ENCODE measurements at places on chromosomes 4 and X.

- no peak for DNase-seq
Observed at GRCh38 chr4:183326853-183327252, 4.6 kb upstream of the CLDN24 start.

DNA sequence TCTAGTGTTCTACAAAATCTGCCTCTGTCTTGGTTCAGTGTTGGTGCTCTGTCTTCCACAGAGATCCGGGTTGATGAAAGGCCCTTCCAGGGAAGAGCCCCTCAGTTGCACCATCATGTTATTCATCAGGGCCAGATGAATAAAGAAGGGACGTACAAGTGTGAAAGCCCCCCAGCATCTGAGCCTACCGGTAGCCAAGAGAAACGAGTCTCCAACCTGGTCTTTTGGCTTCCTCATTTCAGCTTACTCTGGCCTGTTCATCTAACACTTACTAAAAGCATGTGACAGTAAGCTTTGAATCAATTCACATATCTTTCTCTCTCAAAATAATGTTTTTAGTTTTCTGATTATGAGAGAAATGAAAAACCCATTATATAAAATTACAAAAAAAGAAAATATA, 19.2 kb downstream of the MEPE start:
- DNase-seq, result no peak

DNA sequence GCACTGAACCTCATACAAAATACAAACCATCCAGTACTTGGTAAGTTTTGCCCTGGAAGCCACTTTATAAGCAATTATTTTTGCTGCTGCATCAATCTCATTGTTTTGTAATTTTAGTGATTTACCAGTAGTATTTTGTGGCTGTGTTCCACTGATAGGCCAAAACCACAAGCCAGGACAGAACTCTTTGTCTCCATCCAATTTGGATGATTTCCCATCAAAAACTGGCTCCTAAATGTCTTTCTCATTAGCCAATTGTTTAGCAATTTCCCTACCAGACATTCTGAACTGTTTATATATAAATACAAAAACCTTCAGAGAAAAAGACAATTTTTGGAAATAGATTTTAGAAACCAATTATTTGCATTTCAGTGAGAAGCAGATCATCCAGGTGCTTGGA, 4.4 kb downstream of the GSPT2 start:
- DNase-seq, result no peak

- no peak for DNase-seq
Observed at GRCh38 chr4:151429957-151430570, 21.1 kb downstream of the FHIP1A start.

GRCh38 chrX:120559804-120560203, 958 bp downstream of the CUL4B start:
- DNase-seq, result peak; percentile 46

DNA sequence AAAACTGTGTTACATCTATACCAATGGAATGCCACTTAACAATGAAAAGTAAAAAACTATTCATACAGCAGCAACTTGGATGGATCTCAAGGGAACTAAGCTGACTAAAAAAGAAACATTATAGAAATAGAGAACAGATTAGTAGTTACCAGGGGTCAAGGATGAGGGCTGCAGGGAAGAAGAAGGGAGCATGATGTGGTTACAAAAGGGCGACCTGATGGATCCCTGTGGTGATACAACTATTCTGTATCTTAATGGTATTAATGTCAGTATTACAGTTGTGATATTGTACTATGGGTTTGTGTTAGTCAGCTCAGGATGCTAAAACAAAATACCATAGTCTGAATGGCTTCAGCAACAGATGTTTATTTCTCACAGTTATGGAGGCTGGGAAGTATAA, 190.7 kb downstream of the ZNF674 start:
- DNase-seq, result no peak

GRCh38 chr4:6449335-6449734, 23.1 kb downstream of the PPP2R2C start:
- no peak for DNase-seq

GRCh38 chrX:15358533-15358932, 23.2 kb upstream of the PIGA start:
- DNase-seq, result no peak

DNA sequence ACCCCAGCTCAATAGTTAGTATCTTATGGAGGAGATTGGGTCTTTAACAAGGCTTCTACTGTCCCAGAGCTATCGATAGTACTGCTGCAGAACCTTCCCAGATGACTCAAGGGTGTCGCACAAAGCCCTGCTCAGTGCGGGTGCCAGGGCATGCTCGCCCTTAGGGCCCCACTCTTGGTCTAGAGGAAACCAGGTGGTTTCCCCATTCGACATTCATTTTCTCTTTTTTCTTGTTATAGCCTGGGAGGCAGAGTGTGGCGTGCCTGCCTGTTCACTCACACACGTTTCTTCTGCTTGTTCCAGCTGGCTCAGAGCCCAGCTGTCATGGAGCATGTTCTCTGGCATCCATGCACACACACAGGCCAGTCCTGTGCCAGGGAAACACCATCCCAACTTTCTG, 144.5 kb downstream of the SMIM20 start:
- DNase-seq, result no peak

DNA sequence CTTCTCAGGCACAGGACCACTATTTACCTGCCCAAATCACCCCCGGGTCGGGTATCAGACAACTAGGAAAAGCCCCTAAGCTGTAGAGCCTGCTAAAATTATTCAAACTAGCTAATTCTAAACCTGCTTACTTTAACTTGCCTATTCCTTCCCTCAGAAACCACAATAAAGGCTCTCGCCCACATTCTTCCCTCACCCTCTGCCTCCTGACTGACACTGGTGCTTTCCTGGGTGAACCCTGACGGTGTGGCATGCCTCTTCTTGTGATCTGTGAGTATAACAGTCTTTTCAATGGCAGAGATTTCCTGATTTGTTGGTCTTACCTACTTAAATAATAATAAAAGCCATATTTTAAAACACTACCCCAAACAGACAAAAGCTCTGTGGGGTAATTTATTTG, 242.1 kb upstream of the ZCCHC13 start:
- no peak for DNase-seq

- no peak for DNase-seq
Observed at GRCh38 chrX:19096586-19096985, 25.7 kb downstream of the ADGRG2 start.

DNA sequence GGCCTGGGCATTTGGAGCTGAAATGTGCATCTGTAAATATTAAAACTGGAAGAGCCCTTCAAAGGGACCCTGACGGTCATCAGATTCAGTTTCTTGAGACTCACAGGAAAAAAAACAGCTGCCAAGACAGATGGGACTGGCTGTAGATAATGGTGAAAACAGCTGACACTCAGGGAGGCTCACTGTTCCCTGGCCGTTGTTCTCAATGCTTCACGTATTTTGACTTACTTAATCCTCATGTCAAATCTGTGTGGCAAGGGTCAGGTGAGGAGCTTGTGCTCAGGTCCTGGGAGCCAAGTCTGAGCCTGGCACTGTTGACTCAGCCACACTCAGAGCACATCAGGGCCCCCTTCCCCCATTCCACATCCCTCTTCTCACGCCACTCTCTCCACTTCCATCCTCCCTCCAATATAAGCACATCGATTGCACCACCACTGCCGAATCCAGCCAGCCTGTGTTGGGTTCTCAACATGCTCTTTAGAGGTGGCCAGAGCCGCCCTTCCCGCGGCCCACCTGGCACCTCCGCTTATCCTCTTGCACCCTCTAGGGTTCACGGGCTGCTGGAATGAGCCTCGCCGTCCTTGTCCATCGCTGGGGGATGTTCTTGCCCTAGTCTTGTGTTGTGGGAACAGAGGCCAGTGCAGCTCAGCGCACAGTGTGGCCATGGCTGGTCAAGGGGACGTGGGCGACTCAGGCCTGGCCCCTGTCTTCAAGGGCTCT, 40.1 kb downstream of the EVC start:
- DNase-seq, result no peak

All from NCI-H2171 treated with DMSO at 0.1 percent for 48 hours (cell line).